ENCODE measurements at places on chromosomes 3 and 15. TPM values are rescaled to one million over a fixed set of nuclear protein-coding genes. Genes with fewer than 3 reads are reported as not detected.

- DNase-seq, result no peak
Measured at GRCh38 chr15:31609906-31610305, 283.3 kb downstream of the KLF13 start.

GRCh38 chr15:60124460-60125070 is 120.5 kb downstream of the FOXB1 start:
- DNase-seq, result no peak

DNA sequence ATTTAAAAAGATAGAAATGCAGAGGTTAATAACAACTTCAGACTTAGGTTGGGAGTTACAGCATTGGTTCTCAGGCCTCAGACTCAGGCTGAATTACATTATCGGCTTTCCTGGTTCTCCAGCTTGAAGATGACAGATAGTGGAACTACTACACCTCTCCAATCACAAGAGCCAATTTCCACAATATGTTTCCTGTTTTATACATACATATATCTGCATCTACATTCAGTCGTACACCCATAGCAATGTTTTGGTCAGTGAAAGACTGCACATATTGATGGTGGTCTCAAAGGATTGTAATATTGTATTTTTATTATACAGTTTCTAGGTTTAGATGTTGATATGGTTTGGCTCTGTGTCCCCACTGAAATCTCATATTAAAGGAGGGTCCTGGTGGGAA is 35.4 kb downstream of the AADACL2 start:
- no peak for DNase-seq

GRCh38 chr3:58305882-58306711 is at the start of the genes HTD2 and RPP14:
Gene HTD2, plus strand, starts transcription at chr3:58306520. Its CDS starts 11,094 bp downstream, at chr3:58317614.
Gene RPP14, plus strand, starts transcription at chr3:58306245. Its CDS starts 4,085 bp downstream, at chr3:58310330.
- DNase-seq, result peak; percentile 97

GRCh38 chr15:91469632-91470567 is 369.8 kb downstream of the SV2B start:
- DNase-seq, result no peak

DNA sequence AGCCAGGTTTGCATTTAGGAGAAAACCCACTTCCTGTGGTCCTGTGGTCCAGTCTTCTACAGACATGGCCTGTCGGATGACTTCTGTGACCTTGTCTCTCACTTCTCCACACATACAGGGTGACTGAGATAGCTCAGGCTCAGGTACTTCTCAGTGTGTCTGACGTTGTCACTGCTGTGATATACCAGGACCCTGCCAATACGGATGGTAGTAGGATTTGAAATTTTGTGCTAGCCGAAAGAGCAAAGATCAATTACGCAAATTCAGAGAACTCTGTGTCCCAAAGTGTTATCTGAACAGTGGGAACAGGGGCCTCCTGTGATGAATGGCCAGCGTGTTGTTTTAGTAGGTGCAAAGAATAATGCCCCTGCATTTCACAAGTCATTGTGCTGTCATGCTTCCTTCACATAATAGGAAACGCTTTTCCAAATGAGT is 128.9 kb downstream of the MCTP2 start:
- no peak for DNase-seq

GRCh38 chr15:33293713-33294334 is 16.9 kb upstream of the RYR3 start:
- no peak for DNase-seq

DNA sequence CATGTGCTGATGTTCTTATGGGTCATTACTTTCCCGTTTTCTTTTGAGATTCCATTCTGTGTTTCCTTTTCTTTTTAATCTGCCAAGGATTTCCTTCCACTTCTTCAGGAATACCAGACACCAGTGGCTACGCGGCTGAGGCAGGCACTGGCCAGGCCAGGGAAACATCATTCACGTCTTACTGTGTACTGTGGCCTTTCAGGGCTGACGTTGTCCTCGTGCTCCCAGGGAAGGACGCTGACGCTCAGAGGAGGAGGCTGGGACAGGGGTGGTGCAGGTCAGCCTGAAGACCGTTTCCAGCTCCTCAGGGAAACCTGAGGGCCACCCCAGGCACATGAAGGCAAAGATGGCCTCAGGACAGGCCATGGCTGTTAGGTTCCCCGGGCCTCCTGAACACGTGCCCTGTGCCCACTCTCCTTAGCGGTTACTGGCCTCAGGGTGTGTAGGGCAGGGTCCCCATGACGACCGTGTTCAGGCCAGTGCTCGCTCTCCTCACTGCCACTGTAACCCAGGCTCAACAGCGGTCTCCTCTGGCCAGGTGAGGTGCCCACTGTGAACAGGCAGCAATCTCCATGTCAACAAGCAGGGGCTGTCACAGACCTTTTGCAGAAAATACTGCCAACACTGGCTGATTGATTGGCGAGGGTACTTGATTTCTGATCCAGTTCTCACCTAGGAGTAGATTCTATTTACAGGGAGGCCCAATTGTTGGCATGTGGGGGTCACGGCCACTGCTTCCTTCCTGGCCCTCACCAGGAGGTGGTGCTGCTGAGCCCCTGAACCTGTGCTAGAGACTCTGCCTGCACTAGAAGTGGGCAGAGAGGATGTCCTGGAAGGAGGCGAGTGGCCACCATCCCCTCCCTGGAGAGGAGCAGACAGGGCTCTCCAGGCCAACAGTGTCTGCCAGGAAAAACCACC is 169.5 kb downstream of the ATP10A start:
- peak; percentile 43 for DNase-seq

- no peak for DNase-seq
Measured at GRCh38 chr3:124569761-124570160, 160.5 kb upstream of the UMPS start.

DNA sequence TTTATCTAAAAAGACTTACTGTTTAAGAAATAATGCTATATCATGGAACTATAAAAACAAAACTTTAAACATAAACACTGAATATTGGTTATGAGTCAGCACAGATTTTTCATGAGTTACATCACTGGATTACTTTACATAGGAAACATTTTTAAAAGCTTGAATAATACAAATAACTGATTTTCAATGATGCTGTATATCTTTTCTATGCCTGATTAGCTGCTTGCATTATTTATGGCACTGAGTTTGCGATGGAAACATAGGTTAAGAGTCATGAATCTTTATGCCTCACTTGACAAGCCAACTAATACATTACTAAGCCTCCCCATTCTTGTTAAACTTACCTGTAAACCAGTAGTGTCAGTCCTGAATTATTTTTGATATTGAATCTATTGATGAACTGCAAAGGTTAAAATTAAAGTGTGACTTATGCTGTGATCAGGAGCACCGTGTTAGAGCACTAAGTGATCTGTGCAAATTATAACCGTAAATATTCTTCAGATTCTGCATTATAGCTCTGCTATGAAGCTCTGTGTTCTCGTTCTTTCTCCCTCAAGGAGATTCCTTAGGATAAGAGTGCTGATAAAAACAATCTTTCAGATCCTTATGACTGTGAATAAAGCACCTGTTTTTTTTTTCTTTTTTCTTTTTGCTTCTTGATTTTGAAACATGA is 437.3 kb upstream of the BCHE start:
- DNase-seq, result no peak

- DNase-seq, result no peak
Measured at GRCh38 chr3:195770081-195770840, 41.5 kb downstream of the MUC4 start.

DNA sequence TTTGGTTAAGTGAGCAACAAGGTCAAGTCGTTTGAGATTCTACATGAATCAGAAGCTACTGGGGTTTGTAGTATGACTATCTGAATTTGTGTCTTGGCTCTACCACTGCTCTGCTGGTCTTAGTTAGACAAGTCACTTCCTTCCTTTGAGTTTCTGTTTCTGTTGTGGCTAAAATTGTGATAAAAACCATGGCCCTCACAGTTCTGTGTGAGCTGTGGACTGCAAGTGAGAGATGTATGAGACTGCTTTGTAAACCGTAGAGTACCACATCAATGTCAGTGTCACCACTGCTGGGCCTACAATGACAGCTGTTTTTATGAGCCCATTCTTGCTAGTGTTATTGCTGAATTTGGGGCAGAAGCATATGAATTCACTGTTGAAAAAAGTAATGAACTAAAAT is 32.7 kb downstream of the RARB start:
- no peak for DNase-seq

DNA sequence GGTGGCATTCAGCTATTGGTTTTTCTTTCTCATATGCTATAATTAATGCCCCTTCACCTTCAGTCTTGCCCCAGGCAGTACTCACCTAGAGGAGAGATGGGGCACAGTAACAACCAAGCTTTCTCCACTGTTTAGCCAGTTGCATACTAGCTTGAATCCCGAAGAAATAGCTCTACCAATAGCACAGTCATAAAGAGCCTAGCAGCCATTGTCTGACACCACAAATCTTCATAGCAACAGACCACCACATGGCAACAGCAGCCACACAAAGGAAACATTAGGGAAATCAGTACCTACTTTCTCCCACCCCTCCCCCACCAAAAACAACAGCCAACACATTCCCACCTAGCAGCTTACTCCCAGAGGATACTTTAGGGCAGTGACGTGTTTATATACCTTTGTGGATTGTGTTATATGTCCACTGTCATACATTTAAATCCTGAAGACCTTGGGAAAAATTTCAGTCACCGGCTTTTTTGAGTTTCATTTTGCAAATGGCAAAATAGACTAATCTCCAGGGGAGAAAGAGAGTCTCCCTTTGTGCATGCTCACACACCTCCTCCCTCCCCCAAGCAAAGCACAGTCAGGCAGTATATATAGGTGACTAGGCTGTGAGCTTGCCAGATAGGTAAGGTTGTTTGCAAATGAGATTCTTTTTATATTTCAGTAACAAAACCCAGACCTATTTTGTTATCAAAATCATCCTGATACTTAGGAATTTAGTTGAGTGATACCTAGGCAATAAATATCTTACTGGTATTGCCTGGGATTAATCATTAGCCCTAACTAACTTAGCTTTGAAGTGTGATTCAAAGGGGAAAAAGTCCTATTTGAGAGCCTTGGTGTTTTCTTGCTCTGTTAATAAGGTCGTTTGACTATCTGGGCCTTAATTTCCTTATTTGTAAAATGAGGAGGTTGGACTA is 140.6 kb downstream of the RBPMS2 start:
- DNase-seq, result peak; percentile 58

- no peak for DNase-seq
Measured at GRCh38 chr15:68503213-68503612, 71.2 kb upstream of the ITGA11 start.

- DNase-seq, result no peak
Measured at GRCh38 chr3:190537146-190537545, 23.3 kb downstream of the IL1RAP start.

- no peak for DNase-seq
Measured at GRCh38 chr15:40743485-40743901, 11.6 kb downstream of the RMDN3 start.

DNA sequence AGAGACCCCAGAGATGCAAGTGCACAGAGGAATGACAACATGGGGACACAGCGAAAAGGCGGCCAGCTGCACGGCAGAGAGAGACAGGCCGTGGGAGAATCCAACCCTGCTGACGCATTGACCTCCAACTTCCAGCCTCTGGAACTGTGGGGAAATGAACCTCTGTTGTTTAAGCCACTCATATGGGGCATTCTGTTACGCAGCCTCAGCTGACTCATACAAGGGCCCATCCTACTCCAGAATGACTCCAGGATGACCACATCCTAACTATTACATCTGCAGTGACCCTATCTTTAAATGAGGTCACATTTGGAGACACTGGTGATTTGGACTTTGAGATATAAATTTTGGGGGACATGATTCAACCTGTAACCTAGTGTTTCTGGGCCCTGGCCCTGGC is 44.0 kb downstream of the KLF15 start:
- no peak for DNase-seq

DNA sequence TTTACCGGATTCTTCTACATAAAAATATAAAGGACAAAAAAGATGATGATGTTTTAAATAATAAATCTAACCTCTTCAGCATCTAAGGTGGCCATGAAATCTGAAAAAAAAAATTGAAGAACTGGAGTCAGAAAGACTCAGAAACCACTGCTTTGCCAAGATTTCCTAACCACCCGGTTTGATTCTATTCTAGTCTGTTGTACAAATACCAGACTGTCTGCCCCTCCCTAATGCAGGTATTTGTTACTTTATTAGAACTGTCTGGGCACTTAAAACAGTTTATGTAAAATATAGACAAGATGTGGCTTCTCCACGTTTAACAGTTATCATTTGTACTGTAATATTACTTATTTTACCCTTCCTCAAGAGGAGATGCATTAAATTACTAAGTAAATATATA is 48.8 kb downstream of the UACA start:
- DNase-seq, result no peak

DNA sequence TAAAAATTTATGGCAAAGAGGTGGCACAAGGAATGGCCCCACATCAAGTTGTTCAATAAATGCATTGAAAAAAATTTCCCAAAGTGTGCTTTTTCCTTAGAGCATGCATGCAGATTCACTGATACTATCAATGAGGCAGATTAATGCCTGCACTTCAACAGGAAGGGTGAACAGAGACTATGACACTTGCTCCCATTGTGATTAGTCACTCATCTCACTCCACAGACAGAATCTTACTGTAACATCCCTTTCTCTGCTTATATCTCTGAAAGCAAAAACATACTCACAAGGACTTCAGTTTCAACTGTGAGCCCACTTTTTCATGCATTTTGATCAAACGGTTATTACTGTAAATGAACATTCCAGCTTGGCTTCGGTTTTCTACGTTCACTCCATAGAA is 60.9 kb downstream of the MORC1 start:
- no peak for DNase-seq

RTP1 gene
- not detected for total RNA-seq

ATP10A gene
- 18.1 TPM for total RNA-seq

SGO1 gene
- 22.5 TPM for total RNA-seq

PSTPIP1 gene
- not detected for total RNA-seq

SAXO2 gene
- 4.0 TPM for total RNA-seq

RAD51 gene
- 32.3 TPM for total RNA-seq

BSN gene
- total RNA-seq, result not detected

TIGIT gene
- not detected for total RNA-seq

FGF12 gene
- not detected for total RNA-seq

GOLGA8J gene
- not detected for total RNA-seq

C3orf49 gene
- not detected for total RNA-seq

MFGE8 gene
- 149 TPM for total RNA-seq

TNFSF10 gene
- total RNA-seq, result not detected

CACNA1D gene
- not detected for total RNA-seq

FOXB1 gene
- total RNA-seq, result not detected
